Substantia nigra (tissue), 51 donors: ENCODE measurements at places on chromosomes 1 and 21.

DNA sequence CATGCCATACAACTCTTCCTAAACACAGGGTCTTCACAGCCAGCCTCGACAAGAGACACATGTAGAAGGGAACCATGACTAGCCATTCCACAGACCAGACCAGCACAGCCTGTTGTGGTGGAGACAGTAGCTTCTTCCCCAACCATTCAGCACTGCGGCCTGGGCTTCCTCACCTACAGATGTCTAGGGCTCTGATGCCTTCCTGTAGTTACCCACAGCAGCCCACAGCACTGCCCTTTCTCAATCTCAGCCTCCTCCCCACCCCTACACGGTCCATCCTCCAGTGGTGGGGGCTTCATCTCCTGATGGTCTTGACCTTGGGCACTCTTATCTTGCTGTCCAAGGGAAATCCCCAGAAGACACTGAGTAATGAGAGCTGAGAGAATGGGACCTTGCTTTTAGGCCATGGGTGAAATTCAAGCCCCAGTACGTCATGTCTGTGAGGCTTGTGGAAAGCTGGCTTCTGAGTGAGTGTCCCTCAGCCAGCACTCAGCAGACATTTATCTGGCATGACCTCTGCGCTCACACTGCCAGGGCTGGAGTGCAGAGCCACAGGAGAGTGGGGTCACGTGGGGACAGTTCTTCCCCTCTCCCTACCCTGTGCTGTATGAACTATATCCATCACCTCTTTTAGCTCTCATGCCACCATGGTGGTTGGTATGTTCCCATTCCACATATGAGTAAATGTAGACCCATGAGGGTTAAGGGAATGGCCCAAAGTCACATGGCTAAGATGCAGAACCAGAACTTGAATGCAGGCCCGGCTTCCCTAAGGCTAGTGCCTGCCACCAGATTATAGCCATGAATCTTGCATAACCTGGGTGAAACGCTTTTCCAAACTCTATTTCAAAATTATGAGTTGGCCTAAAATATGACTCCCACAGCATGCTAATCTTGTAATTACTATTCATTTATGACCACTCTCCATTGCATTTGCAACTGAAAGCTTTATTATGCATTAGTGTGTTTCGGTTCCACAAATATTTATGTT is 104.7 kb downstream of the HIVEP3 start:
- no peak for DNase-seq

DNA sequence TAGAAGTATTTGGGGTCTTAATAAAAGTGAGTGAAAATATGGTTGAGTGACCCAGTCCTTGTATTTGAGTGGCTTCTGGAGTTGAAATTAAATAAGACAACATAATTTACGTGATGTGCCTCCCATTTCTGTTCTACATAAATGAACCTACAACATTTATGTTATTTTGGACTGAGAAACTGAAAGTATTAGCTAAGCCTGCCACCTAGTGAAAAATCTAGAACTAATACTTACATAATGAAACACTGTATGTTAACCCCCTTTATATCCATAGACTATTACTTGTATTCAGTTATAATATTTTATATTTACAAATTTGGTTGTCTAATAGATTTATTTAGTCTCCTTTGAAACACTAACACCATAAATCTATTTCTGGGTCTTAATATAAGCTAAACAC is 298.9 kb downstream of the KCNT2 start:
- DNase-seq: no peak

GRCh38 chr1:192311281-192311680 is 5.5 kb upstream of the RGS21 start:
- DNase-seq: no peak

DNA sequence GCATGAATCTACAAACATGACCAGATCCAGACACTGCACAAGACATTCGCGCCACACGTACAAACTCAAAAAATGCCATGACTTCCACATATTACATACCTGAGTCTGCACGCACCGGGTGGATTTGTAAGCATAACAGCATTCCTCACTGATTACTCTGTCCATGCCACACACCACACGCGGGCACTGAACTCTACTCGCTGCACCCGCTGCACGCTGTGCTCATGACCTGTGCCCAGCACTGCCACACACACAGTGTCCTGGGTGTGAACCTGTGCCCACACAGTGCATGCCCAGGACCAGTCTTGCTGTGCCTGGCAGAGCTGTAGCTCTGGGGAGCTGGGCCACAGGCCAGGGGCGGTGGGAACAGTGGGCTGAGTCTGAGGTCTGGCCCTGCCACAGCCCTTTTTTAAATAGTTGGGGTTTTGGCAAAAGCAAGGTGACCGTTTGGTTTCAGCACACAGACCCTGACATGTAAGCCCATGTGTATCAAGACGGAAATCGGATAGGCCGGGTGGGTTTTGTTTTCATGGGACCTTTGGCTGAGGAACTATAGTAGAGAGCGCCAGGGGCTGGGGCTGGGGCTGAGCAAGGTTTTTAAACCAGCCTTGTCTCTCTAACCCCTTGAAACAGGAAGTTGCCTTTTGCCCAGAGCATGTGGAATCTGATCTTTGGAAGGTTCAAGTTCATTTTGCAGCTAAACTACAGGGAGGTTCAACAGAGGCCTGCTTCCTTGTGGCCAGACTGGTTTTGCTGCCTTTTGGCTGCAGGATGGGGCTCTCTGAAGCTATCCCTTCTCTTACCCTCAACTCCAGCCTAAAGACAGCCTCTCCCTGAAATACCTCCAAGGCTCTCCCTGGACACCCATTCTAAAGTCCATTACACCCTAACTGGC is 12.3 kb upstream of the GOLT1A start:
- DNase-seq: no peak

DNA sequence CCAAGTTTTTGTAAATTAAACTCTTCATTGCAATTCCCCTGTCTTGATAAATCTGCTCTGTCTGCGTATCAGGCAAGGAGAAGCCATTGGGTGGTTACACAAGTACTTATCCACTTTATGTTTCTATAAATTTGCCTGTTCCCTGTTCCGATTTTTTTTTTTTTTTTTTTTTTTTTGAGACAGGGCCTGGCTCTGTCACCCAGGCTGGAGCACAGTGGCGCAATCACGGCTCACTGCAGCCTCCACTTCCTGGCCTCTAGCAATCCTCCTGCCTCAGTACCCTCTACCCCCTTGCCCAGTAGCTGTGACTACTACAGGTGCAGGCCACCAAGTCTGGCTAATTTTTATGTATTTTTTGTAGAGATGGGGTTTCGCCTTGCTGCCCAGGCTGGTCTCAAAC is 11.1 kb upstream of the CSRP1 start:
- no peak for DNase-seq

DNA sequence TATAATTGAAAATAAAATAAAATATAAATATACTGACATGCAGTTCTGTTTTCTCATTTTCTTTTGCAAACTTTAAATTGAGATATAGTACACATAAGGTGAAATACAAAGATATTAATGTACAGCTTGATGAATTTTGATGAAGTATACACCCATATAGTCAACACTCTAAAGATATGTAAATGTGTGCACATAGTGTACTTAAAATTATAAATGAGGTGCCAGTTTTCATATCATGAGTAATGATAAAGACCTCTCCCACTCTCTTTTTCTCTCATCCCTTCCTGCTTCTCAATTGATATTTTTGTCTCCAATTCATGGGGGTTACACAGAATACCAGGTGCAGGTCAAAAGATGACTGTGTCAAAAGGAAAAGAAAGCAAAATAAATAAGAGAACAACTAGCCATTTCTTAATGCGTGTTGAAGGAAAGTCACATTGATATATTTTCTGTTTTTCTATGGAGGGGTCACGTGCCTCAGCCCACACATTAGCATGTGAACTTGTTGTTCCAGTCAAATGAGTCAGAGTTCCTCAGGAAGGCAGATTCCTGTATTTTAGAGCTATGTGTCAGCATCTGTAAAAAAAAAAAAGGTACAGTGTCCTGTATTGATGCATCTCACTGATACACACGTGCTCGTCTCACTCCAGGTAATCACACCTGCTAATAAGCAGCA is 64.3 kb upstream of the HOOK1 start:
- DNase-seq: no peak

DNA sequence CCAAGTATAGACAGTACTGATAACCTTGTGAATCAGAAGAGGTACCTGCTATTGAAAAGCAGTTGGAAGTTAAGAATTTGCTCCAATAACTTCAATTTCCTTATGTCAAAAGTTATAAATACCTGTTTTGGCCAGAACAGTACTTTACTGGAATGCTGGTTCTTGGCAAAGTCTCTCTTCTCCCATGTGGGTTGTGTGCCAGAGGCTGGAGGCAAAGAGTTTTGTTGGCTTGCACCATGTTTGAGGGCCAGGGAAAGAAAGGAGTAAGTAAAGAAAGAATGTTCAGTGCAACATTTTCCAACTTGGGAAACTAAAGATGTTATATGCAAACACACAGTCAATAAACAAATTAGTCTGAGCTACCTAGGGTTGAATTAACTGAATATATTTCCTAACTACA is 67.0 kb upstream of the DYNLT5 start:
- DNase-seq: no peak

GRCh38 chr1:178495741-178496409 is 889 bp downstream of the CLEC20A start:
- no peak for DNase-seq

DNA sequence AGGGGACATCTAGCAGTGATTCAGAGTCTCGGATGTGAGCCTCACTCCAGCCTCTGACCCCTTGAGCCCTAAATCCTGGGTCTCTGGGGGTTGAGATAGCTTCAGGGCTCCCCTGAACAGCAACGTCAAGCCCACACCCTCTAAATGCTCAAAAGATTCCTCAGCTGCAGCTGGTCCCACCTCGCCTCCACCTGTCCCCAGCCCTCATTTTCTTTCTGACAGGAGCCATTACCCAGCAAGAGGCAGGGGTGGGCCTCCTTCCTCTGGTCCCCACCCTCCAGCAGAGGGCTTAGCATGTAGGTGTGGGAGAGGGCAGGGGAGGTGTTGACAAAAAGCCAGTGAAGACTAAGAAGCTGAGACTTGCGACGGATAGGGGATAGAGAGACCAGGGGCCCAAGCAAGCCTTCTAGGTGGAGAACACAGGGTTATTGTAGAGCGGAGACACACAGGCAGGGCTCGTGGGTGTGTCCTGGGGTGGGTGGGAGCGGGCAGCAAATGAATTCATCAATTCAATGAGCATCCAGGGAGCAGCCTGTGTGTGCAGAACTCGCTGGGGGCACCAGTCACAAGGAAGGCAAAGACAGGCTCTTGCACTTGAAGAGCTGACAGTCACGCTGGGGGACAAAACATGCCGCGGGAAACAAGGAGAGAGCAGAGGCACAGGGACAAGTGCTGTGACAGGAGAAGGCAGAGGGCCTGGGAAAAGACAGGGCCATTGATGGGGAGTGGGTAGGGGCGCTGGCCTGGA is 48.9 kb upstream of the GOLT1A start:
- peak; percentile 69 for DNase-seq

GRCh38 chr1:15083578-15083977 is 70.0 kb upstream of the TMEM51 start:
- DNase-seq: no peak

GRCh38 chr1:159937054-159937750 is 8.2 kb downstream of the IGSF9 start:
- DNase-seq: no peak

- DNase-seq: no peak
These were observed 1.1 kb downstream of the CEP350 start for GRCh38 chr1:179955731-179956130.

DNA sequence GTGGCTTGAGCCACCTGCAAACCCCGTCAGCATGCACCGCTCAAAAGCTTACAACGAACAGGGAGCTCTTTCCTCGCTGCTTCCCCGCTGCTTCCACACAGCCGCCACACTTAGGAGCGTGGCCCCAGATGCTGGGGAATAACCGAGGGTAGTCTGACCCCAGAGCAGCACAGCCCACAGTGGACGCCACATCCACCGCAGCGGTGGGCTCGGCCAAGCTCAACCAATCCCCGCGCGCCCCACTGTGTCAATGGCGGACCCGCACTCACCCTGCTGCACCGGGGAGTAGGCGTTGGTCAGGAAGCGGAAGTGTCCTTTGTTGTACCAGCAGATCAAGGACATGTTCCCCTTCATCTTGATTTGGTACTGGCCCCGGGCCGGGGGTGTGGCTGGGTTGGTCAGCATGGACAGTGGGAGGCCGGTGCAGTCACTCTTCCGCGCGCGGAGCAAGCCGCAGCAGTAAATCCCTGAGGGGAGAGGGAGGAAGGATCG is 93.5 kb downstream of the PGBD5 start:
- no peak for DNase-seq

DNA sequence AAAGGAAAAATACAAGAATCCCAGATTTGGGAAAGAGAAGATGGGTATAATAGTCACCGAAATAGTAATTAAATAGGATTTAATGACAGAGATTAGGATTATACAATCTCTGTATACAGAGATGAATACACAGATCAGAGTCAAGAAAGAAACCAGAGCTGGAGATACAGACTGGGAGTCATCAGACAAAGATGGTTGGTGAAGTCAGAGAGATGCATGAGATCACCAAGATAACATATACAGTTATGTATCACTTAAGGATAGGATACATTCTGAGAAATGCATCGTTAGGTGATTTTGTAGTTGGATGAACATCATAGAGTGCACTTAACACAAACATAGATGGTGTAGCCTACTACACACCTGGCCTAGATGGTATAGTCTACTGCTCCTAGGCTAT is 49.8 kb downstream of the VCAM1 start:
- no peak for DNase-seq

- DNase-seq: no peak
These were observed 143.0 kb downstream of the ELAVL4 start for GRCh38 chr1:50251702-50252101.

DNA sequence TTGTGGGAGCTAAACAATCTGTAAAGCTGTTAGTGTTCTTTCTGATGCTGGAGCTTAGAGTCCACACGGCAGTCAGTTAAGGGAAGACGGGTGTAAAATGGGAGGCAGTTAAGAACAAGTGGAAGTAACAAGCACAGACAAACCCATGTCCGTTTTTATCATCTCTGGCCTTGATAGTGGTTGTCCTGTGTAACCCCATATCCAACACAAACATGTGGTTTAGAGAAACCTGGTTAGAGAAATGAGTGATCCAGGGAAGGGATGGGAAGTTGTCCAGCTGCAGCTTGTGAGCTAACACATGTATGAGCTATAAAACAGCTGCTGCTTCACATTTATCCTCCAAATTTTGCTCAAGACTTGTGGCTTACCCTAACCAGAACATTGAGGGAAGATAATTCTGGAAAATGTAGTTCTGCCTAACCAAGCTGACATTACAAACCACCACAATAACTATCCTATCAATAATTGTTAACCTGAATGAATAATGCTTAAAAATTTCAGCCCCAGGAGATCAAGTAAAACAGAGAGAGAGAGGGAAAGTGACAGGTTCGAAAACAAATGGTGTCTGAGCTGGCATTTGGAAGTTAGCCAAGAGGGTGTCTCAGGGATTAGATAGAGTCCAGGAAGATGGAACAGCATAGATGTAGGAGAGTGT is 10.6 kb upstream of the C1orf162 start:
- DNase-seq: peak; percentile 4

DNA sequence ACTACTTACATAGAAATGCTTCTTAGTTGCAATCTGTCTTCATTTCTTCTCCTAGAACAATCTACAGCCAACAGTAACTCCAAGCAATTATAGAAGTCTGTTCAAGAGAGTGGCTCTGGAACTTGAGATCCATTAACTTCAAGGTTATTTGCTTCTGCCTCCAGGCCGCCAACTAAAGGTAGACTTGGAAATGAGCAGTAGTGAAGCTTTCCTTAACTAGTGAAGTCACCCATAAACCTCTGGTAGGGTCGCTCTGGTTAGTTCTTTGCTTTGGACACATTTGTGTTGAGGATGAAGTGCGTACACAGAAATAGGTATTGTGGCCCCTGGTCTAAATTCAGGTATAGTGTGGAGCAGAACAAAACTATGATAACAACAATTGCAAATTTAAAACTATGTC is 809.9 kb upstream of the RGS18 start:
- DNase-seq: no peak

- no peak for DNase-seq
These were observed 176.5 kb upstream of the HOOK1 start for GRCh38 chr1:59638231-59638711.

GRCh38 chr21:46455575-46456385 is 2.9 kb upstream of the DIP2A start:
- DNase-seq: peak; percentile 57
